ENCODE measurements at places on chromosomes 16 and 17.

DNA sequence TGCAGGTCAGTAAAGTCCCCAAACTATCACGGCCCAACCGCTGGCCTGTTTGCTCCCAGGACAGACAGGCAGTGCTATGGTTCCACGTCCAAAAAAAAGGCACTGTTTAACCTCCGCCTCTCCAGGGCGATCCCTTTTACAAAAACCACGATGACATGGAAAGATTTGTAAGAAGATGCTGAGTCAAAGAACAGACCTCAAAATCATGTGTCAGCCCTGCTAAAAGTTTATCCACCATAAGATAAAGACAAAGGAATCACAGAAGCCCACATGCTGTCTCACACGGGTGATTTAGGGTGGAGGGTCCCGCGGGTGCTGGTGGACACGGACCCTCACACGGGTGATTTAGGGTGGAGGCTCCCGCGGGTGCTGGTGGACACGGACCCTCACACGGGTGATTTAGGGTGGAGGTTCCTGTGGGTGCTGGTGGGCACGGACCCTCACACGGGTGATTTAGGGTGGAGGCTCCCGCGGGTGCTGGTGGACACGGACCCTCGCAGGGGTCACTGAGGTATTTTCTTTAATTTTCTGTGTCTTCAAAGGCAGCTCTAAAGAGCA is 117.2 kb upstream of the METRNL start:
- DNase-seq: no peak

- no peak for DNase-seq
Observed at GRCh38 chr17:19621697-19622096, 26.9 kb upstream of the ALDH3A2 start.

DNA sequence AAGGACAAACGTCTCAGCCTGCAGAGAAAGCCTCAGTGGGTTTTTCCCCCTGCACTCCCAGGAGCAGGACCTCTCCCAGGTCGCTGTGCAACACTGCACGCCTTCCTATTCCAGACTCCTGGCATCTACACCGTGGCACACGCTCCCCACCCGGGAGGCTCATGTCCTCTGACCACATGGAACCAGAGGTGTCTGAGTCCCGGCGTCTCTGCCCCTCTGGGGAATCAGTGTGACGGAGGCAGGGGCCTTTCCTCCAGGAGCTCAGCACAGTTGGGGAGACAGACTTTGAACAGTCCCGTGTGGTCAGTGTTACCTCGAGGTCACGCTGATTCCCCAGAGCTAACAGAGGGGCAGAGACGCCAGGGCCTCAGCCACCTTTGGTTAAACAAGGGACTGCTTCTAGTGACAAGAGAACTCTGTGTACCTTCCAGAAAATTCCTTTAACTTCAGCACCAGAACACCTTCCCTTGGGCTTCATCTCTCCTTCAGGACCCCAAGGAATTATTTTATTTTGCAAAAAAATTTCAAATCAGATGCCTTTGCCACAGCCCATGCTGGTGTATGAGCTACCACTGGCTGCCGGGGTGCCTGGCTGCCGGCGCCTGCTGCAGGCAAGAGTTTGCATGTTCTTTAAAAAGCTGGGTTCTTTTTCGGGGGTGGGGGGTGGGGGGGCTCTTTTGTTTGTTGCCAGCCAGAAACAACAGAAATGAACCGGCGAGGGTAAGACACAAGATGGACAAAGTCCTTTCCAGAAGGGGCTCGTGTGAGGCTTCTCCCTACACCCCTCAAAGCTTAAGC is 6.6 kb downstream of the CANT1 start:
- DNase-seq: no peak

GRCh38 chr17:76138896-76139752 is 1.9 kb downstream of the FOXJ1 start:
- DNase-seq: no peak

DNA sequence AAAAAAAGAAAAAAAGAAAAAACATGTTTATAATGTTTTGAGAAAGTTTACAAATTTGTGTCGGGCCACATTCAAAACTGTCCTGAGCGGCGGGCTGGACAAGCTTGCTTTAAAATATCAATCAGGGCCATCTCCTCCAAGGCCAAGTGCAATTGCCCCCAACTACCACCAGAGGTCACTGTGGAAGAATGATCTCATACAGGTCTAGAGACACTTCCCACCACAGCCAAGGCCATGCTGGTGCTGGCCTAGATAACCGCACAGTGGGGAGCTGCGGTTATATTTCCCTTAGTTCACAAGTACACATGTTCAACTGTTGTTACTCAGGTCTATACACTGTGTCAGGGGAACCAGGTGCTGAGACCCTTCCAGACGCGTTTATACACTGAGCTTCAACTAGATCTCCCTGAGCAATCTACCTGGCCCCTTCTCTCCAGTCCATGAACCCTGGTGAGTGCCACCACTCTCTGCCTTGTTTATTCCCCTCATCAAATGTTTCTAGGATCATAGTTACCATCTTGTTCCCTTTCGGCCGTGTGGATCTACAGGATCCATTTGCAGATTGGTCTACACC is 83.8 kb upstream of the CCL2 start:
- peak; percentile 24 for DNase-seq

- DNase-seq: no peak
Observed at GRCh38 chr16:71423865-71424264, 18.0 kb downstream of the TLE7 start.

- DNase-seq: no peak
Observed at GRCh38 chr16:77234611-77235010, 35.4 kb downstream of the SYCE1L start.

GRCh38 chr16:46822270-46822669 is 8.7 kb downstream of the C16orf87 start:
- no peak for DNase-seq

DNA sequence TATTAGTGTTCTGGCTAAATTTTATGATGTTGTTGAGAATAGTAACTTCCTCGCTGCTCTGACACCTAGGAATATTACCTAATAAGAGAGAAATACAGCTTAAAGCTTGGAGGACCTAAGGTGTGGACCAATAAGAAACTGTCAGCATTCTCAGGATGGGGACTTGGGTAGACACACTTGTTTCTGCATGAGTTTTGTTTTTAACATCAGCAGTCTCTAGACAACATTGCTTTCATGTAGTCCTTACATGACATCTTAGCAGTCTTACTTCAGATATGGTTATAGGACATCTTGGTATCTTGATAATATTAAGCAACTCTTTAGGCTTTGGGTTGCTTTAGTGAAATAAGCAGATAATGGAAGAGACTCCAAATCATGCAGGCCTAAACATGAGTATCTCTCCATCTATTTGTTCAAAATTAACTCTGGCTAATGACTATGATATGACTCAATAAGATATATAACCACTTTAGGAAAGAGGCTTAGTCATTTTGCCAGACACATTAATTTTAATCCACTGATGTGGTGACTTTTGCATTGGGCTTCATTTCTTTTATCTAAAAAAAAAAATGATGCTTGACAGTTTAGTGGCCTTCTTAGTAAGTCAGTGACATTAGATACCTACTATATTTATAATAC is 84.5 kb downstream of the WNT3 start:
- DNase-seq: peak; percentile 46

GRCh38 chr16:19497176-19497575 is 24.7 kb downstream of the GDE1 start:
- DNase-seq: no peak

DNA sequence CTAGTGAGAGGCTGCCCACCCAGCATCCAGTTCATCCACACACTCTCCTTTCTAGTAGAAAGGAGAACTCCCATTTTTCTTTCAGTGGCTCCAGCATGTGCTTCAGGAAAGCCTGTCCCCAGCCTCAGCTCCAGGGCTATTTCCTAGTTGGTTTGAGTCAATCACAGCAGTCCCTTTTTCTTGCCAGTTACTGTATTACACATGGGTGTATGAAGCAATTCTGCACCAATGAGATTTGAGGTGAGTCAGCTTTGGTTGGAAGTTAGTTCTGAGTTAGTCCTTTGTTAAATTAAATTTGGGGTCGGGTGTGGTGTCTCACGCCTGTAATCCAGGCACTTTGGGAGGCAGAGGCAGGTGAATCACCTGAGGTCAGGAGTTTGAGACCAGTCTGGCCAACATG is 24.8 kb downstream of the RAD51D start:
- peak; percentile 67 for DNase-seq

GRCh38 chr17:63881935-63882601 is at the start of gene GH2:
TSS of gene GH2 (minus strand) at chr17:63881944. CDS start at chr17:63881801, 143 bp downstream.
- DNase-seq: no peak

GRCh38 chr17:73750975-73751374 is 106.7 kb upstream of the SDK2 start:
- no peak for DNase-seq

DNA sequence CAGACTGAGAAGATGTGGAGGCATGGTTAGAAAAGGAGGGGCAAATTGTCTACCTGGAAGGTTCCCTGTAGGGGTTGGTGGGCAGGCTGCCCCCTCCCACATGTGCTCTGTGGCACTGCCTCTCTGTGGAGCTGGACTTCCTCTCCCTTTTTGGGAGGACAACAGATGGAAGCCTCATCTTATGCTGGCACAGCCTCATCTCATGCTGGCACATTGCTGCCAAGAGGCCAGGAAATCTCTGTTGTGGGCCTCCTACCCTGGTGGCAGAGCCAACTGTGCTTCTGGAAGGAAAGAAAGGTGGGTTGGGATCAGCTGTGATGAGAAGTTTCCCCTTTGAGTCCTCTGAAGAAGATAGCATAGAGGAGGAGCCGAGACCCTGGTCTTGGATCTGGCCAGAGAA is 19.7 kb upstream of the BRD7 start:
- no peak for DNase-seq
